ENCODE measurements at places on chromosomes 13 and 19. TPM values are rescaled to one million over a fixed set of nuclear protein-coding genes. Genes with fewer than 3 reads are reported as not detected.
A peak's percentile ranks its signal among the peaks of the same experiment; 100 is the strongest.

- peak; percentile 82 for DNase-seq
Observed at GRCh38 chr19:46766569-46767317, 20.5 kb upstream of the STRN4 start.

- DNase-seq, result peak; percentile 99
Observed at GRCh38 chr19:38849860-38850435, at the start of gene HNRNPL. TSS of gene HNRNPL (minus strand) at chr19:38849986. CDS start at chr19:38849966, 20 bp downstream.

GRCh38 chr19:53772943-53773342 lies 51.2 kb downstream of the NLRP12 start:
- DNase-seq, result no peak

- DNase-seq, result no peak
Observed at GRCh38 chr13:100115693-100116254, 26.9 kb downstream of the PCCA start.

DNA sequence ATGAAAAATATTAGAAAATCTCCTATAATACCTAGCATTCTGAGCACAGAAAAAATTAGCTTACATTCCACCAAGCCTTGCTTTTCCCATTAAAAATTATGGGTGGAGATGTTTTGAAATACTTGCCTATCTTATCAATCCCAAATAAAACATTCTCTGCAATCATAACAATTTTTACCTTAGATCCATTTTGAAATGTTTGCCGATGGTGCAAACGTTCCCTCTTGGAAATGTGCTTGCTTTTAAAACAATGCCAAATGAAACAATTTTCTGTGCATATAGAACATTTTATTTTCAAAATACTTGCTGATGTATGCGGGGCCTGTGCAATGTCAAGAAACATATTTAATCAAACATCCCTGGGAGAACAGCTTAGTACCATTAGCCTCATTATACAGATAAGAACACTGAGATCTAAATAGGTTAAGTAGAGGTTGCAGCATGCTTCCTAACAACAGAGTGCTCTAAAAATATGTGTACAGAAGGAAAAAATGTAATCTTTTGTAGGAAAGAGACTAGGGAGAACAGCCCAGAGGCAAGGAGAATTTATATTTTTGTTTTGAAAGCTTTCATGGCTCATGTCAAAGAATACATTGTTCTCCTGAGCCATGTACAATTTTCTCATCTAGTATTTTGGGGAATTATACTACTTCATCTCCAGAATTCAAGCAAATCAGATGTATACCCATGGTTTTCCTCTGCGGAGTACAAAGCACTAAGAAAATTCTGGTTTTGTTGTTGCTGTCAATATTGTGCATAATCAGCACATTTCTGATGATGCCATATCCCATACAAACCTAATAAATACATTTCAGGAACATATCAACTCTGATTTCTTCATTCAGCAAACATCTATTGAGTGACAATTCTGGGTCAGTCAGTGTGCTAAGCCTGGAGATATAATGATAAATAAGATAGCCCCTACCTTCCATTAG lies 25.9 kb upstream of the FNDC3A start:
- no peak for DNase-seq

DNA sequence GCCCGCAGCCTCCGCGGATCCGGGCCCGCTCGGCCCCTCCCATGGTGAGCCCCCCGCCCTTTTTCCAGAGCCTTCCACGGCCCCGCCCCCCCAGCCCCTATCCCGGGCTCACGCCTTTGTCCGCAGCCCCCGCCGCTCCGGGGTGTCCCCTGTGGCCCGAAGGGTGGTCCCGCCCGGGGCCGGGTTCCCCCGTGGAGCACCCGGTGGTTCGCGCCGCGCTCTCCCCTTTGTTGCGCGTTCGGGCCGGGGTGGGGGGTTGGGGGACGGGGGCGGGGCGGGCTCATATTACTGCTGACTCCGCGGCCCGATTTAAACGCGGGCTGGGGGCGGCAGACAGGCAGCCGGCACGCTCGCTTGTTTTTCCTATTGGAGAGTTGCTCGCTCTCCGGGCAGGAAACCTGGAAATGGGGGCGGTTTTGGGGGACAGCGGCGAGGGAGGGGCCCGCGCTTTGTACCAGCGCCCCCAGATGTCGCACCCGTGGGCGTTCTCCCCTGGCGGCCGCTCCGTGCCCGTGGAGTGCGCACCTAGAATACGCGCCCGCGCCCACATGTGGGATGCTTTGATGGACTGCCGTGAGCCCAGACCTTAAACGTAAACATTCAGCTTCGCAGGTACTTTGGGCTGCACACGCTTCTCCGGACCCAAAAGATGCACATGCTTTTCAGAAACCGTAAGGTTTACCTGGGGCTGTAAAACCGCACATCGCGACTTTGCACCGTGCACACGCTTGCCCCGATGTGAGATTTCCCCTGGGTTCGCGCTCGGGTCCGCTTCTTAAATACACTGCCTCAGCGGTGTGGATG lies 699 bp downstream of the PTOV1 start:
- no peak for DNase-seq

DNA sequence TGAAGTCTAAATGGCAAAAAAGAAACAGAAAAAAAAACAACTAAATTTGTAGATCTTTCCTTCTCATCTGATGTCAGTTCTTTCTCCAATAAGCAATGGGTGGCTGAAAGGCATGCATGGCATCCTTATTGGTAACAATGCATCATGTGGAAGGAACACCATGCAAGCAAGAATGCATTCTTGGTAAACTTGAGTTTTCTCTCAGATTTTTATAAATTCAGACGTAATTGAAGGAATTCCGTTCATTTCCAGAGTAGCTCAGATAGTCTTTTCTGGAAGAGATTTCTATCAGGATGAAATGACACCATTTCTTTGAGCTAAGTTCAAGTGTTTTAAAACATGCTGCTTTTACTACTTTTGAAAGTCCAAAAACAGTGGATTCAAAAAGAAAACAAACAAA lies 373.0 kb downstream of the COG6 start:
- DNase-seq, result no peak

- no peak for DNase-seq
Observed at GRCh38 chr13:77150651-77151050, 123.7 kb upstream of the FBXL3 start.

- no peak for DNase-seq
Observed at GRCh38 chr13:94851576-94851975, 139.2 kb upstream of the SOX21 start.

GRCh38 chr13:50915565-50915964 lies 6.0 kb downstream of the RNASEH2B start:
- no peak for DNase-seq

GRCh38 chr19:56110515-56111448 lies 10.3 kb downstream of the ZNF787 start:
- peak; percentile 76 for DNase-seq

The KIR2DL3 gene
- not detected for total RNA-seq

The FGF22 gene
- not detected for total RNA-seq

The KIR2DL4 gene
- total RNA-seq, result not detected

The MRI1 gene
- total RNA-seq, result 13.0 TPM

The SCGB2B2 gene
- total RNA-seq, result 0.19 TPM

The B3GNT3 gene
- not detected for total RNA-seq

The CERS1 gene
- 0.30 TPM for total RNA-seq
